ENCODE measurements at places on chromosomes 2 and 18.

DNA sequence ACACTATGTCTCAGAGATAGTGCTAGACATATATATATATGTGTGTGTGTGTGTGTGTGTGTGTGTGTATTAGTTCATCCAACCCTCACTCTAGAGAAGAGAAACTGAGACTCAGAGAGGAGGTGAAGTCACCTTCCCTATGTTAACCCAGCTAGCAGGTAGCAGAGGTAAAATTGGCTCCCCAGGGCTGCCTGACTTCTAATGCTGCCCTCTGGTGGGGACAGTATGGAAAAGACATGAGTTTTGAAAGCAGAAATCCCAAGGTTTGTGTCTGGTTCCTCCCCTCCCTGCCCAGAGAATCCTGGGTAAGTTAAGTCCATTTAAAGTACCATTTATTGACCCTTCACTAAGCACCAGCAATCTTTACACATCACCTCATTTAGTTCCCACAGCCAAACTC lies 137.7 kb downstream of the THNSL2 start:
- no peak for DNase-seq

- DNase-seq, result no peak
Observed at GRCh38 chr2:239442192-239442591, 41.4 kb upstream of the HDAC4 start.

DNA sequence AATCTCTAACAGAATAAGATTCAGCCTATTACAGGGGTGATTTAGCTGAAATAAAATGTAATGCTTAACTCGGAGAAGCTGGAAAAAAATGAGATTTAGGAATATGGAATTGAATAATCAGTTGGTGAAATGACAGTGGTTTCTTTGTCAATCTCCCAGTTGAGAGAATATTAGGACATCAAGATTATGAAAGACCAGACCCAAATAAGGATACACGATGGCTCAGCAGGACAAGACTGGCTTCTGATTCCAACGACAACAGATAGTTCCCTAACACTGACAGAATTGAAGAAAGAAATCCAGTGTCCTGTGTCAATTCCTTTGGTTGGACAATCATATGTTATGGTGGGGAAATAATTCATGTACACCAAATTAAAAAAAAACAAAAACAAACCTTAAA lies 55.8 kb downstream of the HRH4 start:
- DNase-seq, result no peak

GRCh38 chr2:127906206-127906926 lies 20.6 kb upstream of the AMMECR1L start:
- no peak for DNase-seq

GRCh38 chr2:82511894-82512293 lies 1947.2 kb downstream of the SUCLG1 start:
- no peak for DNase-seq

- DNase-seq, result no peak
Observed at GRCh38 chr2:230969659-230970015, 26.3 kb upstream of the SPATA3 start.

- DNase-seq, result no peak
Observed at GRCh38 chr18:36112302-36112701, 16.8 kb downstream of the SLC39A6 start.

Measured in activated naive CD4-positive, alpha-beta T cell (primary cell).